ENCODE measurements at places on chromosomes 12 and 14. TPM values are rescaled to one million over a fixed set of nuclear protein-coding genes. Genes with fewer than 3 reads are reported as not detected.

The TAS2R7 gene
- total RNA-seq, result not detected

The ENDOU gene
- not detected for total RNA-seq

The GAS2L3 gene
- 38.0 TPM for total RNA-seq

The TOX4 gene
- 37.2 TPM for total RNA-seq

The ANKRD33 gene
- total RNA-seq, result not detected

The DCAF11 gene
- 44.6 TPM for total RNA-seq

The SRSF5 gene
- 618 TPM for total RNA-seq

Measured in fibroblast of the aortic adventitia (primary cell).